ENCODE measurements at places on chromosomes 6 and 20.

- no peak for DNase-seq
These were observed 8.8 kb downstream of the SLC22A16 start for GRCh38 chr6:110467566-110468140.

GRCh38 chr20:661474-662270 lies 8.7 kb upstream of the SRXN1 start:
- DNase-seq, result no peak

GRCh38 chr6:136411453-136412354 lies 122.1 kb upstream of the BCLAF1 start:
- DNase-seq, result no peak

DNA sequence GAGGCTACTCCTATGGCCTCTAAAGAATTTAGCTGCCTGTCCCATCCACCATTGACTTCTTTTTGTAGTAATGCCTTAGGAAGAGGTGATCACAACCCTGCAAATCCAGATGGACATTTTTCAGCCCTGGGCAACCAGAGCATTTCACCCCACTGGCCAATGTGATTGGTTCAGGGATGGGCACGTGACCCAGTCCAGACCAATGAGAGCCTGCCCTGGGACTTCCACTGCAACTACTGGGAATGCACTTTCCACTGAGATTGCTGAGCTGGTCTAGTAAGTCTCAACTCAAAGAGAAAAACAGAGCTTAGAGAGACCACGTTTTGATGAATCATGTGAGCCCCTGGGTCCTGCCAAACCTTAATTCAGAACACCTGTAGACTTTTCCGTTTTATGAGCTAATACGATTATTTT lies 8.9 kb upstream of the UBE2V1 start:
- DNase-seq, result no peak

DNA sequence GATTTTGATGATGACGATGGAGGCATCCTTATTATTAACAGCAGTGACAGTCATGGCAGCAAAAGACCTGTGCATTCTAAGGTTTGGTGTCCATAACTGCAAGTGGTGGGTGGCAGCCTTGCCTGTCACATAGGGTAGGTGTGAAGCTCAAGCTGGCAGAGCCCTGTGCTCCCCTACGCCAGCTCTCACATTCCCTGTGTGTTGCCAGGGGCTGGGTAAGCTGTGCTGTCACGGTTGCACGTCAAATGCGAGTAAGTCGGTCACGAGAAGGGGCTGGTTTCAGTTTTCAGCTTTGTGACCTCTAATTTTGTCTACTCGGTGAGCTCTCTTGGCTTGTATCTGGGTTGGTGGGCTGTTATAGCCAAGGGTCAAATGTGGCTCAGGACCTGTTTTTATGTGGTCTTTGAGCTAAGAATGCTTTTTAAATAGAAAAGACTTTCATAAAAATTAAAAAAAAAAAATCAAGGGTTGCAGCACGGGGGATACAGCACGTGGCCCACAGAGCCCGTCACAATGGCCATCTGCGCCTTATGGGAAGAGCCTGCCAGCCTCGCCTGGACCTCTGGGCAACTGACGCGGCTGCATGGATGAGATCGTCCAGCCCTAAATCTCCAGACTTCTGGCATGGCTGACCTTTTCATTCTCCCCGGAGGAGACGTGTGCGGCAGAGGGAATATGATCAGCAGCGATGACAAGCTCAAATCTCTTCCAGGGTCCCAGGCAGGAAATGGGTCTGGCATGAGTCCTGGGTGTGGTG lies 148.5 kb downstream of the PHACTR3 start:
- peak; percentile 3 for DNase-seq

DNA sequence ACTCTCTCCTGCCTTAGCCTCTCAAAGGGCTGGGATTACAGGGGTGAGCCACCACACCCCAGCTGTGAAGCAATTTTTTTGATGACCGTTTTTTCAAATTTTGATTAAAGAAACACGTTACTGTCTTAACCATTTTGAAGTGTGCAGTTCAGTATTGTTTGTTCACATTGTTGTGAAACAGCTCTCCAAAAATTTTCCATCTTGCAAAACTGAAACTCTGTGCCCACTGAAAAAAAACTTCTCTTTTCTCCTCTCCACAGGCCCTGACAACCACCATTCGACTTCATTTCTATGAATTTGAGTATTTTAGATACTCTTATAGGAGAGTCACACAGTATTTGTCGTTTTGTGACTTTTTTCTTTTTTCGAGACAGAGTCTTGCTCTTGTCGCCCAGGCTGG lies 53.9 kb downstream of the ECT2L start:
- no peak for DNase-seq

DNA sequence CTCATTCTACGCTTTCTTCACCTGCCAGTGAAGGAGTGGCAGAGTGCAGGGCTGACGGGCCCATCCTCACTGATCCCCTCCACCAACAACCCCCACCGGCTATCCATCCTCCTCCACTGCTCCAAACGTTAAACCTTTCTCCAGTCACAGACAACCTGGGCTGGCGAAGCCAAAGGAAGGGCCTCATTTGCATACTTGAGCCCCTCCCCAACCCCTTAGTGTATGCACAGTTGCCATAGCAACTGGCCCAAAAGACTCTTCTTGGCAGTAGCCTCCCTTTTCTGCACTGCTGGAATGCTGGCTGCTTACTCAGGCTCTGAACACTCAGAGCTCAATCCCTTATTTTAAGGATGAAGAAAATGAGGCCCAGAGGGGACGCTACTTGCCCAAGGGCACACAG lies 130.3 kb downstream of the GRM4 start:
- peak; percentile 16 for DNase-seq

GRCh38 chr6:47567586-47567985 lies 90.0 kb downstream of the CD2AP start:
- peak; percentile 6 for DNase-seq

DNA sequence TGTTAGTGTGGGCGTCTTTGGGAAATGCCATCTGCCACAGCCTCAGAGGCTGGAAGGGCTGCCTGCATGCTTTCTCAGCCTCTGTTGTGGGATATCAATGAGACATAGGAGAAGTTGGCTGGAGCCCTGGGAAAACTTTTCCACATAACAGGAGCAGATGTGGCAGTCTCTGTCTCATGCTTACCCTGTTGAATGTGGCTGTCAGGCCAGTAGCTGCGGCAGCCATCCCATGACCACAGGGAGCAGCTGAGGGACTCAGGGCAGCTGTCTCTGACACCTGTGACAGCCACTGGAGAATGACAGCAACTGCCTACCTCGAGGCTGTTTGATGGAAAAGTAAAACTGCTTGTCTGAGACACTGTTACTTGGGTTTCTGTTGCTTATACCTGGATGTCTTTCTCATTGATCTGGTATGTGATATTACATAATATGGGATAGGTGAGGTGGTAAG lies 64.4 kb downstream of the TULP4 start:
- peak; percentile 26 for DNase-seq

GRCh38 chr20:23639490-23639958 lies 1.8 kb upstream of the CST3 start:
- no peak for DNase-seq

GRCh38 chr6:110755411-110755834 lies 59.8 kb downstream of the CDK19 start:
- peak; percentile 29 for DNase-seq

- peak; percentile 93 for DNase-seq
These were observed 69.8 kb upstream of the SNX9 start for GRCh38 chr6:157753291-157753690.

- no peak for DNase-seq
These were observed 116.6 kb upstream of the CST7 start for GRCh38 chr20:24832518-24832917.

DNA sequence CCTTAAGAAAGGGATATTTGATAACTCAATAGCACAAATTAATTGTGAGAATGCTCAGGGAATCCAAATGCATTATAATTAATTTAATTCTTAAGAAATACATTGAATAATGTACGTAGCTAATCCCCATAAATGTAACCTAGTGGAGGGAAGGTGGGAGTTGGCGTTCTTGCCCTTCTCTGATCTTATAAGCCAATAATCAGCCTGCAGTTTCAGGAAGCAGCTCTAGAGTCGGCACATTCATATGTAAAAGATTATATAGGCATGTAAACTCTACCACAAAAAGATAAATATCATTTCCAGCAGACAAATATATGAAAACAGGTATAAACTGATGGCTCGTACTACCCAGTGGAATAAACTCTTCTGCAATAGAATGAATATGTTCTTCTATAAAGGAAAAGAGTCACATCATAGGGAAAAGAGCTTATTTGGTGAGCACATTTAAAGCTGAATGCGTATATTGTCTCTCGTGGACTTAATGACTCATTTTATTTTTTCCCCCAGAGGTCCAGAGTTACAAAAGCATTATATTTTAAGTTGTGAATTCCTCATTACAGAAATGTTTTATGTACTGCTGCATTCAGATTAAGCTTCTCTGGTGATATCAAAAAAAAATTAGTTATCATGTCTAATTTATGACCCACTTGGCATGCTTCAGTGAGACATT lies 112.2 kb downstream of the TFAP2A start:
- no peak for DNase-seq

DNA sequence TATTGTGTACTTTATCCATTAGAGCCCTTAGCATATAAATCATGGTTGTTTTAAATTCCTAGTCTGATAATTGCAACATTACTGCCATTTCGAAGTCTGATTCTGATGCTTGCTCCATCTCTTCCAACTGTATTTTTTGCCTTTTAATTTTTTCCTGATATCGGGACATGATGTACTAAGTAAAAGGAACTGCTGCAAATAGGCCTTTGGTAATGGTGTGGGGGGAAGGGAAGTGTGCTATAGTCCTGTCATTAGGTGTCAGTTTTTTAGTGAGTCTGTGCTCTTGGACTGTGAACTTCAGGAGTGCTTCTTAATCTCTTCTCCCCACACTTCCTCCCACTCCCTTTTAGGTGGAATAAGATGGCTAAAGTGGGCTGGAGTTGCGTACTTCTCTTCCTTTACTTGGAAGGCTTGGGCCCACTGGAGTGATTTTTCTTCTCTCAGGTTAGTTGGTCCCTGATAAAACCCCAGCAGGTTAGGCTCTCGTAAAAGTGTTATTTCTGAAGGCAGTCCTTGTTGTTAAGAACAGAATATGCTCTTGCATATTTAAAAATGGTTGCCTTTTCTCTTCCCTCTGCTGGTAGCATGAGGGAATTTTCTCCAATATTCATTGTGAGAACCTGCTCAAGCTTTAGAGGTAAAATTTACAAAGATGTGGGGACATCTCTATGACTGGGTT lies 18.1 kb downstream of the STXBP5 start:
- DNase-seq, result peak; percentile 45

DNA sequence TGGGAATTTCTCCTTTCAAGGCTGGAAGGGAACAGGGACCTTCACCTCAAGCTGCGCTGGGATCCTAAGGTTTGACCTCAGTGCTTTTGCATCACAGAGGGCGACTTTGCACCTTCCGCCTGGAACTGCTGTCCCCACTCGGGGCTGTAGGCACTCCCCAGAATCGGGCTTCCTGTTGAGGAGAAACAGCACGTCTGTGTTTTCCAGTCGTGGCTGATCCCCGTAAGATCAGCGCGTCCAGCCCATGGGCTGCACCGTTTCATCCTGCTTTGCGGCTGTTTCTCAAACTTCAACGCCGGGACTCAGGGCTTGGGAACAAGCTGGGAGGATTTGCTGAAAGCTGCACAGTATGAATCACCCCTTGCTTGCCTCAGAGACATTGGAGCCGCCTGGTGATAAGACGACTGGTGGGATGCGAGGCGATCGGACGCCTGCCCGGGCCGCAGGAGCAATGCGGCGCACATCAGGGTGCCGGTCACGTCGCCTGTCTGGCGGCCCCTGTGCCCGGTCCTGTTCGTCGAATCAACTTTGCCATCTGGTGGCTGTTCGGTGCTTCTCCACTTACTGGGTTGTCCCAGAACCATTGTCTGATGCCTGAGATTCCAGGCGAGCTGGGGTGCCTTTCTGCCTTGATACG lies 53.6 kb upstream of the FRMD1 start:
- DNase-seq, result peak; percentile 12

DNA sequence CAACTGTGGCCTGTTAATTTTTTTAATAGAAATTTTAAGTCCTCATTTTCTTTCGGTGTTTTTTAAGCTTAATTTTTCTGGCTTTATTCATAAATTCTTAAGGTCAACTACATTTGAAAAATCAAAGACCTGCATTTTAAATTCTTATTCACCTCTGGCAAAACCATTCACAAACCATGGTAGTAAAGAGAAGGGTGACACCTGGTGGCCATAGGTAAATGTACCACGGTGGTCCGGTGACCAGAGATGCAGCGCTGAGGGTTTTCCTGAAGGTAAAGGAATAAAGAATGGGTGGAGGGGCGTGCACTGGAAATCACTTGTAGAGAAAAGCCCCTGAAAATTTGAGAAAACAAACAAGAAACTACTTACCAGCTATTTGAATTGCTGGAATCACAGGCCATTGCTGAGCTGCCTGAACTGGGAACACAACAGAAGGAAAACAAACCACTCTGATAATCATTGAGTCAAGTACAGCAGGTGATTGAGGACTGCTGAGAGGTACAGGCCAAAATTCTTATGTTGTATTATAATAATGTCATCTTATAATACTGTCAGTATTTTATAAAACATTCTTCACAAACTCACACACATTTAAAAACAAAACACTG lies 10.1 kb downstream of the HFE start:
- DNase-seq, result peak; percentile 87

All from adipocyte (in vitro differentiated cells).